Fibroblast of skin of left quadriceps (primary cell): ENCODE measurements at places on chromosomes 7 and 10.

DNA sequence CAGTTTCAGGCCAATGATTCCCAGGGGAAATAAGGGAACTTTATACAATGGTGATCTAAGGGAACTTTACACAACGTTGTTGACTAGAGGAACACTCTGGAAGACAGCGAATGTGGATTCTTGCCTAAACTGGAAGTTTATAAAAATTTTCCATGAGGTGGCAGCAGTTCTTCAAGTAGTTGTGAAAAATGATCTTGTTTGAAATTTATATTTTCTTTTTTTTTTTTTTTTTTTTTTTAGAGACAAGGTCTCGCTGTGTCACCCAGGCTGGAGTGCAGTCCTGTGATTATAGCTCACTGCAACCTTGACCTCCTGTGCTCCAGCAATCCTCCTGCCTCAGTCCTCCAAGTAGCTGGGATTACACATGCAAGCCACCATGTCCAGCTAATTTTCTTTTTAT lies 32.1 kb upstream of the GTF2I start:
- DNase-seq, result peak; percentile 20

GRCh38 chr7:21125297-21125696 lies 302.6 kb upstream of the SP4 start:
- no peak for DNase-seq

DNA sequence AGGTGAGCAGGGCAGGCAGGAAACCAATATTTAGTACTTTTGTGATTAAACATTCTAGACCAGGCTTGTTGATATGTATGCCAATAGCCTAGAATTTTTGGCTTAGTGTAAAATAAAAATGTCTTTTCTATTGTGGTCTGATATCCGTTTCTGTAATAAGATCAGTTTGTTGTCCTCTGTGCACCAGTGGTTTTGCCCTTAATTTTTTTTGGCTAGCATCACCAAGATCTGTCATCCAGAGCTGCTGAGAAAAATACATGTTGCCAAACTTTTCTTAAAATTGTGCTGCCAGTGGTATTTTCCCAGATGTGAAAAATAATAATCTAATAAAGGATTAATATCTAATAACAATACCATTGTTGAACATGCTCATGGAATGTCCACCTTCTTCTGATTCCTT lies 115.6 kb downstream of the TWIST1 start:
- DNase-seq, result no peak

GRCh38 chr10:50382576-50383023 lies 131.3 kb upstream of the ASAH2 start:
- no peak for DNase-seq

- no peak for DNase-seq
These were observed 54.5 kb downstream of the CUL1 start for GRCh38 chr7:148753224-148753623.

- no peak for DNase-seq
These were observed 15.8 kb upstream of the TRIM8 start for GRCh38 chr10:102628451-102628911.

DNA sequence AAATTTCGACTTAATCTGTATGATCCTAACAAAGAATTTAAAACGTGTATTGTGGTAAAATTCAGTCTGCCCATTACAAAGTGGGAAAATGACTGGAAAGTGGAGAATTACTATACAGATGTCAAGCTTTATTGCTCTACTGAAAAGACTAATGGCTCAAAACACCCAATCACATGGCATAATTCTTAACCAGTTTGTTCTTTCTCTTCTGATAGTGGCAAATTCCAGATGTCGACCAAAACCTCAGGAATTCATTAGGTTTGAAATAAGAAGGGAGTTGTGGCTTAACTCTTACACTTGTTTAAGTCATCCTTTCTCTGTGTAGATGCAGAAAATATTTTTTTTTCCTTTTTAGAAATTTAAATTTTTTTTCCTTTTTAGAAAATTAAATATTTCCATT lies 1254.9 kb upstream of the LRRN3 start:
- no peak for DNase-seq

- no peak for DNase-seq
These were observed at the start of gene KLF6 for GRCh38 chr10:3784510-3785250. KLF6 (minus strand) TSS chr10:3785209; CDS start chr10:3785014, 195 bp downstream.

- DNase-seq, result no peak
These were observed 52.5 kb upstream of the BMPER start for GRCh38 chr7:33852838-33853237.

GRCh38 chr10:110556969-110557601 lies 10.4 kb upstream of the SMC3 start:
- peak; percentile 15 for DNase-seq

GRCh38 chr10:34281661-34282582 lies 533.2 kb downstream of the PARD3 start:
- no peak for DNase-seq
